ENCODE measurements at places on chromosomes 5 and 9. TPM values are rescaled to one million over a fixed set of nuclear protein-coding genes. Genes with fewer than 3 reads are reported as not detected.

PRRX2 gene
- total RNA-seq = 1.2 TPM

MSMP gene
- not detected for total RNA-seq

CKMT2 gene
- total RNA-seq = not detected

TMC1 gene
- total RNA-seq = not detected

CATSPER3 gene
- total RNA-seq = not detected

PDCD1LG2 gene
- total RNA-seq = 0.71 TPM

BARHL1 gene
- not detected for total RNA-seq

SARDH gene
- 0.21 TPM for total RNA-seq

SPINK13 gene
- not detected for total RNA-seq

GMCL2 gene
- not detected for total RNA-seq

TNFSF15 gene
- 0.42 TPM for total RNA-seq

AGXT2 gene
- not detected for total RNA-seq

CCDC180 gene
- total RNA-seq = 0.49 TPM

LRRC26 gene
- total RNA-seq = 0.70 TPM

ZNF879 gene
- total RNA-seq = 1.3 TPM

SLC6A3 gene
- total RNA-seq = not detected

BAAT gene
- total RNA-seq = 0.05 TPM

SCGB3A2 gene
- total RNA-seq = not detected

FLT4 gene
- not detected for total RNA-seq

CTNND2 gene
- not detected for total RNA-seq

TRAPPC13 gene
- 12.4 TPM for total RNA-seq

HMGCS1 gene
- total RNA-seq = 202 TPM

PCDHGB3 gene
- 0.46 TPM for total RNA-seq

GFPT2 gene
- total RNA-seq = 3.9 TPM

PLPPR1 gene
- not detected for total RNA-seq

DEPDC1B gene
- 20.7 TPM for total RNA-seq

GPRIN1 gene
- total RNA-seq = 5.3 TPM

SEMA5A gene
- 0.79 TPM for total RNA-seq

CAPSL gene
- not detected for total RNA-seq

PTCH1 gene
- 2.1 TPM for total RNA-seq

TSPAN17 gene
- 37.2 TPM for total RNA-seq

TEK gene
- total RNA-seq = under 0.01 TPM

CDKN2B-AS1 gene
- 0.56 TPM for total RNA-seq

SLC22A4 gene
- total RNA-seq = 1.6 TPM

AGTPBP1 gene
- 9.6 TPM for total RNA-seq

PCDHGB1 gene
- total RNA-seq = not detected

ELOVL7 gene
- 3.2 TPM for total RNA-seq
